Right cardiac atrium (tissue), 5 donors: ENCODE measurements at places on chromosomes 4 and X. TPM values are rescaled to one million over a fixed set of nuclear protein-coding genes. Genes with fewer than 3 reads are reported as not detected.

Gene PNCK
- 7.8 TPM for total RNA-seq

Gene SMS
- 62.8 TPM for total RNA-seq

Gene TRIM61
- 3.2 TPM for total RNA-seq

Gene TMEM31
- total RNA-seq = not detected

Gene MID1
- total RNA-seq = 20.1 TPM

Gene F8A3
- total RNA-seq = 0.18 TPM

Gene BTC
- total RNA-seq = 0.25 TPM

Gene RAP2C
- 22.3 TPM for total RNA-seq

Gene CT55
- not detected for total RNA-seq

Gene RNF212
- 2.4 TPM for total RNA-seq

Gene SPOCK3
- not detected for total RNA-seq

Gene SFRP2
- total RNA-seq = 3.3 TPM

DNA sequence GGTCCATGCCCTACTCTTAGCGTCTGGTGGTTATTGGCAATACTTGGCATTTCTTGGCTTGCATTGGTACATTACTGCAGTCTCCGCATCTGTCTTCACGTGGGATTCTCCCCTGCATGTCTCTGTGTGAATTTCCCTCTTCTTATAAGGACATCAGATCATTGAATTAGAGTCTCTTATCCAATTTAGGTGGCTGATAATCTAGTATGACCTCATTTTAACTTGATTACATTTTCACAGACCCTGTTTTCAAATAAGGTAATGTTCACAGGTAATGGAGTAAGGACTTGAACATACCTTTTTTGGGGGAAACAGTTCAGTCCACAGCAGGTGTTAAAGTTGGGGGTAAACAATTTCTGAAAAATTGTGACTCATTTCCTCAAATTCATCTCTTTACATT is 16.6 kb downstream of the KIAA0232 start:
- DNase-seq = no peak

DNA sequence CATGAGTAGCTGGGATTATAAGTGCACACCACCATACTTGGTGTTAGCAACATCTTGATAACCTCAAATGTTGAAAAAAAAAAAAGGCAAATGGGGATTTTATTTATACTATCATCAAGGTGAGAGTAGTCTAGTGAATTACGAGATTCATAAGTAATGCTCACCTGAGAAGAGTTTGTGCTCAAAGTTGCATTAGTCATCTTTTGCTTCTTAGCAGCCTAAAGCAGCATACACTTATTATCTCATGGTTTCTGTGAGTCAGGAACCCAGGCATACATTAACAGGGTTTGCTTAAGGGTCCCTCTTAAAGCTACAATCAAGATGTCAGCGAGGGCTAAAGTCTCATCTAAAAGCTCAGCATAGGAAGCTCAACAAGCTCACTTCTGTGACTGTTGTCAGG is 8.2 kb upstream of the EXOSC9 start:
- no peak for DNase-seq

- DNase-seq = no peak
Measured at GRCh38 chrX:38750551-38750950, 50.7 kb upstream of the MID1IP1 start.

GRCh38 chrX:78103001-78103622 is 936 bp upstream of the PGK1 start:
- DNase-seq = no peak

DNA sequence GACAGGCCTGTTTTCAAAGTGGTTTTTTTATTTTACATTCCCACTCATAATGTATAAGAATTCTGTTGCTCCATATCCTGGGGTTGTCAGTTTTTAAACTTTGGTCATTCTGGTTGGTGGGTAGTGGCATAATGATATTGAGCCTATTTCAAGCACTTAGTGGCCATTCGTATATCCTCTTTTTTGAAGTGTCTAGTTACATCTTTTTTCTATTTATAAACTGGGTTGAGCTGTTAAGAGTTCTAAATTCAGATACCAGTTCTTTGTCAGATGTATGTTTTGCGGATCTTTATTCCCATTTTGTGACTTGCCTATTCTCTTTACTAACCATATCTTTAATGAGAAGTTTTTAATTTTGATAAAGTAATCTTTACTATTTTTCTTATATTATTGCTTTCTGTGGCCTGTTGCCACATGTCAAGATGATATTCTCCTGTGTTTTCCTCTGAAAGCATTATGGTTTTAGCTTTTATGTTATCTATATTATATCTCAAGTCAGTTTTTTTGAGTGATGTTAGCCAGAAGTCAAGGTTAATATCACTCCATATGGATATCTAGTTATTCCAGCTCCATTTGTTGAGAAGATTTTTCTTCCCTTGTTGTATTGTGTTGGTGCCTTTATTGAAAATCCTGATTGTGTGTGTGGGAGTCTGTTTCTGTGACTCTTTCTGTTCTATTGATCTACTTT is 110.9 kb downstream of the FHIP1A start:
- DNase-seq = no peak

GRCh38 chr4:51866835-51867234 is 23.9 kb downstream of the DCUN1D4 start:
- DNase-seq = no peak

GRCh38 chr4:8608714-8609391 is 16.3 kb downstream of the CPZ start:
- no peak for DNase-seq

GRCh38 chrX:120301960-120302359 is 9.3 kb downstream of the TMEM255A start:
- no peak for DNase-seq

DNA sequence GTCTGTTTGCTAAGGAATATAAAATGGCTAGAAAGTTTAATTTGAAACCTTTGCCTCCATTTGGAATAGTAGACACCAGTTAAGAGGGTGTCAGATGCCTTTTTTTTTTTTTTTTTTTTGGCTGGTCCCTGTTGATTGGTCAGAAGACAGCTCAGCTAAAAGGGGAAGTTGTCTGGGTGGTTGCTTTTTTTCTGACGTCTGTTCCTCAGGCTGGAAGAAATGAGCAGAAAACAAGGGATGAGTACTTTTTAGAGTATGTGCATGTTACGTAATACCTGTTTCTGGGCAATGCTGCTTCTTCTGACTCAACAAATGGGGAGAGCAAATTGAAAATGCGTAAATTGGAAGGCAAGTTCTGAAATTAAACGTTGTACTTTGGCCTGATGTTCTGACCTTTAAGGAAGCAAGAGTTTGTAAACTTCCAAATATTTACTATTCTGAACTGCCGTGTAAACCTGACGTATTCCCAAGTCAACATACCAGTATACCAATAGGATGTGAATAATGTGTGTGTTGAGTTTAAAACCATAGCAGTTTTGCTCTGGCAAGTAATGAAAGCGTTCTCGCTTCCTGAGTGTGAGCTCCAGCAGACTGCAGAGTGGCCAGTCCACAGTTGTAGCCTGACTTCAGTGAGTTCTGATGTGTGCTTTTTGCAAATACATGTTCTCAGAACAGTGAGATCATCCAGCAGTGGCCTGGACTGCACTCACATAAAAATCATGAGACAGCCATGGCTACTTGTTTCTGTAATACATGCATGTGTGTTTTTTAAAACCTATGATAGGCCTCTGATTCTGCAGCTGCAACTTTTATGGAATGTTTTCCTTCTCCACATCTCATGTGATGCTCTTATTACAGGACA is 1.7 kb downstream of the SAT1 start:
- DNase-seq = no peak

DNA sequence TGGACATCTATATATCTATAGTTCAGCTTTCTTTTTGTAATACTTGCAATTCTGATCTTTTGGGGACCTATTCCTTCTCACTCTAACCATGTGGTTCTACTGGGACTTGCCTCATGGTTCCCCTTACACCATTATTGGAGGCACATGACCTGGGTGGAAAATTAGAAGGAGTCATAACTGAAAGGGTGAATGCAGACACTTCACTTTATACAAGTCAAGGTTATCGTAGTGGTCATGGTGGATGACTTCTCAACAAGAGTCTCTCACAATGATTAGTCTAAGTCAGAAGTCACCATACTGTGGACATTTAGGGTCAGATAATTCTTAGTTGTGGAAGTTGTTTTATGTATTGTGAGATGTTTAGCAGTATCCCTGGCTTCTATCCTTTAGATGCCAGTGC is 10.5 kb upstream of the EIF4E start:
- DNase-seq = no peak

DNA sequence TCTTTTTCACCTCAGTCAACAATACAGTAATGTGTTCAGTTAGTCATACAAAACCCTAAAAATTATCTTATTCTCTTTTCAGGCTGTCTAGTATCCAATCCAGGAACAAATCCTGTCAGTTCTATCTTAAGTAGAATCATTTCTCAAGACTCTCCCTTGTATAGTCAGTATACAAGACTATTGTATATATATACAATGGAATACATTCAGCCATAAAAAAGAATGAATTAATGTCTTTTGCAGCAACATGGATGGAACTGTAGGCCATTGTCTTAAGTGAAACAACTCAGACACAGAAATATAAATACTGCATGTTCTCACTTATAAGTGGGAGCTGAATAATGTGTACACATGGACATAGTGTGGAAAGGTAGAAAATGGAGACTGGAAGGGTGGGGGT is 501.2 kb upstream of the ATOH1 start:
- DNase-seq = no peak

DNA sequence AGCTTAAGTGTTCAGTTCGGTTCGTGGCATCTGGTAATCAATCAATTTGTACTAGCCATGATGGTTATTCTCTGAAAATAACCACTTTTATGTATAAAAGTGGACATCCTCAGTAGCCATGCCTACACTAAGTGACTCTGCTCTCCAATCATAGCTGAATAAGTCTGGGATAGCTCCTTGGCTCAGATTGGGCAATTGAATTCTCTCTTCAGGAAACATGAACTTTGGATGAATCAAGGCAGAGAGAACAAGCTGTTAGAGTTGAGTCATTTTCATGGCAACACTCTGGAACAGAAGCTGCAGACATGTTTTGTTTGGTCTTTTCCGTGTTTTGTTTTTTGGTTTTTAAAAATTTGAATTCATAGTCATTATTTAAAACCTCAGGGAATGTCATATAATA is 66.8 kb upstream of the TMEM164 start:
- DNase-seq = no peak

- no peak for DNase-seq
Measured at GRCh38 chr4:99891351-99891750, 2.9 kb downstream of the LAMTOR3 start.

DNA sequence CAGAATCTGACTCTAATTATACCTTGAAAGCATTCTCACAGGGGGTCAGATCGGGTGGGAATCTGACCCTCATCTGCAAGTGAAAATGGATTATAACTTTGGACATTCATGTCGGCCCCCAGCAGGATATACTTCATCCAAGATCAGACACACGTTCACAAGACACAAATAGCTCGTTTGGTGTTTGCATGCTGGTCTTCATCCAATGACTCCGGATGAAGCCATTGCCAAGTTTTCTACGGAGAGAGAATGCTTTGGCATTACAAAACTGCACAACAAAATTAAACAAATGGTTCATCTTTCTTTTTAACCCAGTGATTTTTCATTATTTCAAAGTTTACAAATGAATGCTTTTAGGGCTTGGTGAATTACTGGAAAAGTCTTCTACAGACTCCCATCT is 105.5 kb downstream of the MID1 start:
- DNase-seq = no peak

DNA sequence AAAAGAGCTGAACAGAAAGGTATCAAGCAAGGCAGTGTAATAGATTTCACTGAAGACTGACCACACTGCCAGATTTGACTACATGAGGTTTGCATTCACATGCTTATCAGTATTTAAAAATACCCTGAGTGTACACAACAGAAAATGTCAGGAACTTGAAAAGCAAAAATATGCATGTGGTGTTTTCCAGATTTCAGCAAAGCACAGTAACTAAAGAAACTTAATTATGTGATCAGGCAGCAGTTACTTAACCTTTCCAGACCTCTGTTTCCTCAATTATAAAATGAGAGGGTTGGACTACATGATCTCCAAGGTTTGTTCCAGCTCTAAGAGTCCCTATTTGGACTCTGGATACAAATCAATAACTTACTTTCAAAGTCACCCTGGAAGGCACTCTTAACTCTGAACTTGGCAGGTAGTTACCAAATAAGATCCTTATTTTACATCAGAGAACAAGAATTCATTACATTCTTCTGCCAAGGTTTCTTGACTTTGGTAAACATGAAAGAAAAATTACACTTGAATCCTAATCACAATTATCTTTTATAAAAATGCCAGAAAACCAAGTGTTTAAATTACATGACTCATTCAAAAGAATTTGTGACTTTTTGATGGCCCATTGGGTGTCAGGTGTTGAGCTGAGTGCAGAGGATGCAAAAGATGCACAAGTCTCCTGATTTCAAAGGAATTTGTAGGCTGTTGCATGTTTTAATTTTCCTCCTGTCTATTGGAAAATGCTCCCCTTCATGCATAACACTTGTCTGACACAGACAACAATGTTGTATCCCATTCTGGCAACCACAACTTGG is 241.6 kb downstream of the MGST2 start:
- DNase-seq = no peak

DNA sequence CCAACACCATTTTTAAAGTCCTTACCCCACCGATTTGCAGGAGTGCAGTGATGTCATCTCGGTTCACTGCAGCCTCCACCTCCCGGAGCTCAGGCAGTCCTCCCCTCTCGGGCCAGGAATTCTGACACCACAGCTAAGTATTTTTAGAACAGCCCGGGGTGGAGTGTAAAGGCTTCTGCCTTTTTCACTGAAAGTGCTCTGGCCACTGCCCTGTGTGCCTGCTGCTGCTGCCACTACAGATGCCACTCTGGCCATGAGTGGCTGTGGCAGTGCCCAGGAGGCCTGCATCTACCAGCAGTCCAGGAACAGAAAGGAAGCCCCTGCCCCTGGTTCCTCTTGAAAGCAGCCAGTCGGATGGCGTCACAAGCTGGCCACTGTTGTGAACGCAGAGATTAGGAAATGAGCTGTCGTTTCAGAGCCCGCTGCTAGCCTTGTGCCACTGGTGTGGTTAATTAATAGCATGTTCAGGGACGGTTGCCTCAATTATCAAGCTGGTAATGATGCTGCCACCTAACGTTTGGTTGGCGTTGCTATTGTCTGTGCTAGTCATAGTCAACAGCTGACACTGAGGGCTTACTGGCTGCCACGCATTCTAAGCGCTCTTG is 23.6 kb upstream of the TBC1D14 start:
- peak; percentile 74 for DNase-seq

GRCh38 chrX:15947648-15948317 is 93.2 kb upstream of the AP1S2 start:
- DNase-seq = no peak

DNA sequence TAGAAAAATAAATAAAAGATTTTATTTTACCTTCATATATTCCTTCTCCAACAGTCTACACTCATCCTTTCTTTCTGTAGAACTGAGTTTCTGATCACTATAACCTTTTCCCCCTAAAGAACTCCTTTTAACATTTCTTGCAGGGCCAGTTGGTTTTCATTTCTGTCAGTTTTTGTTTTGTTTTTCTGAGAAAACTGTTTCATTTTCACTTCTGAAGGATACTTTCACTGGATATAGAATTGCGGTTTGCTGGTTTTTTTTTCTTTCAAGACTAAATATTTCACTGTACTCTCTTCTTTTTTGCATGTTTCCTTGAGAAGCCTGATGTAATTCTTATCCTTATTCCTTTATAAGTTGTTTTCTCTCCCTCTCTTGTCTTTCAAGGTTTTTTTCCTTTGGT is 90.4 kb upstream of the EOLA2 start:
- no peak for DNase-seq
